ENCODE measurements at places on chromosomes 4 and X. TPM values are rescaled to one million over a fixed set of nuclear protein-coding genes. Genes with fewer than 3 reads are reported as not detected.

Gene IQCM
- total RNA-seq = under 0.01 TPM

Gene TMPRSS11E
- not detected for total RNA-seq

Gene DOK7
- under 0.01 TPM for total RNA-seq

Gene GRIA2
- total RNA-seq = 0.17 TPM
